ENCODE measurements at places on chromosomes 6 and 20. TPM values are rescaled to one million over a fixed set of nuclear protein-coding genes. Genes with fewer than 3 reads are reported as not detected.

- no peak for DNase-seq
These were observed 1.2 kb upstream of the HDDC2 start for GRCh38 chr6:125302840-125303511.

Gene NOX3
- not detected for total RNA-seq

DNA sequence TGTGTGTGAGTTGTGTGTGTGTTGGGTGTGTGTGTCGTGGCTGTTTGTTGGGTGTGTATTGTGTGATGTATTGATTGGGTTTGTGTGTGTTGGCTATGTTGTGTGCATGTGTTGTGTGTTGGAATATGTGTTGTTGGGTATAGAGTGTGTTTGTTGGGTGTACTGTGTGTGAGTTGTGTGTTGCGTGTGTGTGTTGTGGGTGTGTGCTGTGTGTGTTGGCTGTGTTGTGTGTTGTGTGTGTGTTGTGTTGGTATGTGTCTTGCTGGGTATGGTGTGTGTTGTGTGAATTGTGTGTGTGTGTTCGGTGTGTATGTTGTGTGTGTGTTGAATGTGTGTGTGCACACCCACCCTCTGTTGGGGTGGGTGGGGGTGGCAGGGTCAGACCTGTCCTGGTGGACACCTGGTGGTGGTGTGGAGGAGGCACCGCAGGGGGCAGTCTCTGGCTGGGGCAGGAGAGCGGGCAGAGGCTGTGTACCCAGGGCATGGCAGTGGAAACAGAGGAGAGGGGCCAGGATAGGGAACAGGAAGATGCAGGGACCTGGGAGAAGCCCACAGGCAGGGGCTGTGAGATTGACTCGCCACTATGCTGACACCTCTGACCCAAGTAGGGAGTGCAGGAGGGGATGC lies 25.5 kb upstream of the PXDC1 start:
- no peak for DNase-seq

DNA sequence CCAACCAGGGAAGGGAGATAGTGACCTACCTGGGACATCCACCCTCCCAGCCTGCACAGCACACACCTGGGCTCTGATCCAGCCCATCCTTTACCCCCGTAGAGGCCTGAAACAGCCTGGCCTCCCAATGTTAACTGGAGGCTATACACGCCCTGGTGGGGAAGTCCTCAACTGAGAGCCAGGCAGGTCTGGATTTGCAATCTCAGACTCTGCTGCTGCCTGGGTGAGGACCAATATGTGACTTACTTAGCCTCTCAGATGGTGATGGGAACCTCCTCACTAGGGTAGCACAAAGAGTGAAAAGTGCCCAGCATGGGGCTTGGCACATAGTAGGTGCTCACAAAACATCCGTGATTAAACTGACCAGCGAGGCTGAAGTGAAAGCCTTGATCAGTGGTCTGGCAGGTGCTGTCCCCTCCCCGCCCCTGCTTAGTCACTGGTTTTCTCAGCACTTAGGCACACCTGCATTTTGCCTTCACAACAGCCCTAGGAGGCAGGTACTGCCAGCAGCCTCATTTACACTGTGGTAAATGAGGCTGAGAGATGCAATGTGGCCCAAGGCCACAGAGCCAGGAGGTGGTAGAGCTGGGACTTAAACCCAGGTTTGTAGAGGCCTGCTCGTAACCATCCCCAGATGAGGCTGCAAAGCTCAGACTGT lies 12.4 kb downstream of the PEDS1 start:
- no peak for DNase-seq

Gene BACH2
- 3.5 TPM for total RNA-seq

Gene NHLRC1
- total RNA-seq = not detected

- no peak for DNase-seq
These were observed 114.1 kb downstream of the GRM4 start for GRCh38 chr6:34031625-34032383.

DNA sequence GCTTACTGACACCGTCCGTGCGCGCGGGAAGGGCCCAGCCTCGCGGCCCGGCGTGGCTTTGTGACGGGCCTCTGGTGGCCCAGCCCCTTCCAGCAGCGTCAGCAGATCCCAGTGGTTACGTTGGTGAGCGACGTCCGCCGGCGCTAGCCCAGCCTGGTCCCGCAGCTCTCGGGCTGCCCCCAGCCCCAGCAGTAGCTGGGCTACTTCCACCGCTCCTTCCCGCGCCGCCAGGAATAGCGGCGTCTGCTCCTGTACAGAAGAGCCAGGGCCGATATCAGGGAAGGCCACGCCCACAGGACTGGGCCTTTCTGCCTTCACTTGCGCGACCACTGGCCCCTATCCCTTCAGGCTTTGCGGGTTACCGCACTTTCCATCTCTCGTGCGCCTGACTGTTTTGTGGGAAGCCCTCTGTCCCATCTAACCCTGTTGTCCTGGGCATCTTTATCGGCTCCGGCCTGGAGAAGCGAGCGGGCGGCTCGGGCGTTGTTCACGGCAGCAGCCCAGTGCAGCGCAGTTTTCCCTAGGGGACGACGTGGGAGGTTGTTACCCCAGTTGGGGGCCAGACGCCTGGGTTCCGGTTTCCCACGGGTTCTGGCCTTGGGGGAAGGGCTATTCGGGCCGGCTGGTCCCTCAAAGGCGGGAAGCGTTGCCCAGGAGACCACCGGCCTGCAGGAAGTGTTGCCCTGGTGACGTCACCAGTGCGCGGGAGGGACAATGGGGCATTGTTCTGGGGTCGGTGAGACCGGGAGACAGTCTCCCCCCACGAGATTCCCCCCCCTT lies 3.6 kb upstream of the GPSM3 start:
- peak; percentile 92 for DNase-seq

- DNase-seq = no peak
These were observed 9.4 kb downstream of the EPB41L2 start for GRCh38 chr6:131053546-131054240.

Gene DDX43
- not detected for total RNA-seq

GRCh38 chr6:55040102-55040848 lies 134.0 kb upstream of the HCRTR2 start:
- no peak for DNase-seq

DNA sequence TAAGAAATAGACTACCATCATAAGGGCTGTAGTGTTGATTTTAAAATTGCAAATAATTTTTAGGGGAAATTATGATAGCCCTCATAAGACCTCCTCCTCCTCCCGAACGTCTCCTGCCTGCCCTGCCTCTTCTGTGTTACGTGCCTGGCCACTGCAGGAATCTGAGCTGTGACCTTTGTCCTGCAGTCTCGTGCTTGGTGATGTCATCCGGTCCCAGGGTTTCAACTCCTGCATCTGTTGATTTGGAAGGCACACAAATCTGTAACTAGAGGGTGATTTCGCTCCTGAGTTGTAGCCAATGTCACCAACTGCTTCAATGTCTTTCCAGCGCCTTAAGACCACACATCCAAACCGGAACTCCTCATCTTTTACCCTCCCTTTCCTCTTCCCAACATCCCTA lies 163.2 kb downstream of the AIG1 start:
- DNase-seq = peak; percentile 69

GRCh38 chr6:133202610-133203343 lies 38.4 kb upstream of the EYA4 start:
- DNase-seq = no peak

GRCh38 chr20:48209102-48209501 lies 423.8 kb upstream of the SULF2 start:
- DNase-seq = no peak

DNA sequence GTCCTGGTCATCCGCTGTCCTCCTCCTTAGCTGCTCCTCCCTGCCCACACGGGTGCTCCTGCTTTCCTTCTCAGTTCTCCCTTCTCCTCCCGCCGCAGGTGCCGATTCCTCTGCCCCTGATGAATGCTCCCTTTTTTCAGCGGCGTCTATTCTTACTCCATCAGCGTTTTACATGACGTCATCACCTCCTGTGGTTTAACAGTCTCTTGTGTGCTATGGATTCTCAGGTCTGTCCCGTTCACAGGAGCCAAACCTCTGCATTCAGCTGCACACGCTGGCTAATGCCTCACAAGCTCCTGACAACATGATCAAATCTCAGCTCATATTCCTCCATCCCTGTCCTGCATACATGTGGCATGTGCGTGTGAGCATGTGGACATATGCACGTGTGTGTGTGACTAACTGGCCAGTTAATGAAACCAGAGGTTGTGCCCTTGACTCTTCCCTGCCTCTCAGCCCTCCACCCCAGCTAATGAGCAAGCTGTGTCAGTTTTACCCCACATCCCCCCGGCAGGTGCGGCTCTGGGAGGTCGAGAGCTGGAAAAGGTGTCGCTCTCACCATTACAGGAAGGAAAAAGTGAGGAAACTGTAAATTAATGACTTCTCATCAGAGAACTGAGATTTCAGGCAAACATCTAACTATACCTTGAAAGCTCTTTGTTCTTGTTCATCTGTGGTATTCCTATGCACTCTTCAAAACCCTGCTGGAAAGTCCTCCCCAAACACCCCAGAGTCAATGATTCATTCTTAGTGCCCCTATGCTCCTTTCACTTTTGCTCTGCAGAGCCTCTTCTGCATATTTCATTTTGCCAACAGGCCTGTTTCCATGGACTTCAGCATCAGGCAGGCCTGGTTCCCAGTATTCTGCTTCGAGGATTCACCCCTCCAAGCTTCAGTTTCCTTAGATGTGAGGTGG lies 163.1 kb downstream of the TTLL2 start:
- DNase-seq = no peak

GRCh38 chr6:1950631-1951030 lies 294.8 kb downstream of the GMDS start:
- no peak for DNase-seq
